ENCODE measurements at places on chromosomes 4 and X.

GRCh38 chrX:57918750-57919436 lies 8.6 kb upstream of the ZXDA start:
- no peak for DNase-seq

DNA sequence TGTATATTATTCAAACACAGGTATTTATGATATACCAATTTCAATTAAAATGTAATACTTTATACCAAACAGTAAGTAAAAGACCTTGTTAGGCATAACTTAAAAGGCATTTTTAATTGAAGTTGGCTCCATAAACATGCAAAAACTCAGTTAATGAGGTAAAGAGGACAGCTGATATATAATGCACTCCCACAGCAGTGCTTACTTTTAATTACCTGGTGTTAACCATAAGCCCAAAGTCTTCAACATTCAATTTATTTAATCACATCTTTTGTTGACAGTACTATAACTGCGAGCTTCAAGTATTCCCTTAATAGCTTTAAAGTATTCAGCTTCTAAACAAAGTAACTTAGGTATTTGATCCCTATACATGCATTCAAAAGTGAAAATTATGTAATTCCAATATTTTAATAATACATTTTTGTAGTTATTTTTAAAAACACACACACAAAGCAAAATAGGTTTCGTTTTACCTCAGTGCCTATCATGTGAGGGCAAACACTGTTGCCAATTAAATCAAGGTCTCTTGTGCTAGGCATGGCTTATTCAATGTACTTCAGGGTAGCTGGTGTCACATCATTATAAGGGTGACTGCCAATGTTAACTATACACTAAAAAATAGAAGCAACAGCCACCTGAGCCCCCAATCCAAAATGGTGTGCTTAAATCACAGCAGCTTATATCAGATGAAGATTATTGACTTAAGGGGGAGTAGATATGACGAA lies 197.1 kb downstream of the LRBA start:
- no peak for DNase-seq

DNA sequence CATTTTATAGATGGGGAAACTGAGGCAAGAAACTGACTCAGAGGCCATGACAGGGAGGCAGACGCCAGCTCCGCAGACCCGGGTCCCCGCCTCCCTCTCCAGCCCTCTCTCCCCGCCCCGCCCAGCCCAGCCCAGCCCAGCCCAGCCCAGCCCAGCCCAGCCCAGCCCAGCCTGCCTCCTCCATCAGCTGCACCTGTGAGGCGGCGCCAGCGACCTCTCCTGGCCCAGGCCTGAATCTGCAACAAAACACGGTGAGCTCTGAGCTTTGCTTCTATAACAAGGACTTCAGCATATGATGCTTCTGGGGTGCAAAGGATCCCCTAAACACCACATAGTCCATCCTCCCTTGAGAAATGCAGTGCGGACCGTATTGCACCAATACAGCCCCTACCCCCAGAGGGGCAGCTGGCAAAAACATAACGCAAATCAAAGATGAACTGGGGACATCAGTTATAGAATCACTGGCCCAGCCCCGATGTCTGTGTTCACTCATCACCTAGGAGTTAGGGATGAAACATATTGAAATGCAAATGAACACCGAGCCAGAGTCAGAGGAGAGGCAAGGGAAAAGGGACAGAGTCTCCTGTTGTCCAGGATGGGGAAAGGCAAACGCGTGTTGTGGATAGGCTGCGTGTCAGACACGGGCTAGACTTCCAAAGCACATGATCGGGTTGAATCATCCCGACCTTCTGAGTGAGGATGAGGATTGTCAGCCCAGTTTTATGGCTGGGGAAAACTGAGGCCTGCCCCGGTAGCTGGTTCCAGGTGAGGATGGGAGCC lies 216.1 kb upstream of the PSAPL1 start:
- no peak for DNase-seq

DNA sequence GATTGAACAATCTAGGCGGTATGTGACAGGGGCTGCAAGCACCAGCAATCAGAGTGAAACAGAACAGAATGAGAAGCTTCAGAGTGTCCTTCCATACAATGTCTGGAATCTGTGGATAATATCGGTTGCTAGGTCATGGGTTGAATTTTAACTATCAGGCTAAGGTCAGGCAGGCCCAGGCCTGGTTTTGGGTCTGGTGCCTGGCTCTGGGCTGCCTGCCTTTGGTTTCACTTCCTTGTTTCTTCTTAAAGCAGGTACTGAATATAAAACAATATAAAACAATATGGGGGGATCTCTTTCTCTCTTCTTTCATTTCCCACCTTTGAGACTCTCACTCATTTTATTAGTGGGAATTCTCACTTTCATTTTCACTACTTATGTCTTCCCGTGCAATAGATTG lies 962.0 kb downstream of the CCSER1 start:
- no peak for DNase-seq

DNA sequence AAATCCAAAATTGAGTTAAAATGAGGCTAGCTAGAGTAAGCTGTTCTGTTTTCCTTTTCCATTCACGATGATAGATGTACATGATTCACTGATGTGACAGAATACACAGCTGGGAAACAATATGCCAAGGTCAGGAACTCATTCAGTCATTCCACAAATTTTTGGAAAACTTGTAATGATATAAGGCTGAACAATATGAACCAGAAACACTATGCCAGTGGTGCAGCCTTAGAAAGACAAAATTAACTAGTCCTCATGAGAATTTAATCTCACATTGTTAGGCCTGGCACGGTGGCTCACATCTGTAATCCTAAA lies 50.0 kb upstream of the NDST3 start:
- DNase-seq: no peak
